ENCODE measurements at places on chromosomes 7 and 10.

GRCh38 chr10:218798-219197 is 83.5 kb downstream of the ZMYND11 start:
- no peak for DNase-seq

DNA sequence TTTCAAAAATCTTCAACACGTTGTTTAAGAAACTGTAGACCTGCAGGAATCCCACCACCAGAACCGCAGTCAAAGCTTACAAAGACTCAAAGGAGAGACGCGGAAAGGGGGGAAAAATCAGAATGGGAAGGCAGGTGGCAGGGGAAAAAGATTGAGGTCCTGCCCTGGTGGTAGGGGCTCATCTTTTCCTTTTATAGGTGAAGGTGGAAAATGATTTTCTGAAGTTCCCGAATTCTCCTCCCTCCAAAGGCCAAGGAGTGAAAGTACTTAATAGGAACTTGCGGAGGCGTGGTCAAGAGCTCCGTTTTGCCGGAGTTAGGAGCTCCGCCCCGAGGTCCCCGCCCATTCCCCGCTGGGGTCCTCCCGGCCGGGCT is 724 bp downstream of the BBIP1 start:
- DNase-seq = peak; percentile 91

DNA sequence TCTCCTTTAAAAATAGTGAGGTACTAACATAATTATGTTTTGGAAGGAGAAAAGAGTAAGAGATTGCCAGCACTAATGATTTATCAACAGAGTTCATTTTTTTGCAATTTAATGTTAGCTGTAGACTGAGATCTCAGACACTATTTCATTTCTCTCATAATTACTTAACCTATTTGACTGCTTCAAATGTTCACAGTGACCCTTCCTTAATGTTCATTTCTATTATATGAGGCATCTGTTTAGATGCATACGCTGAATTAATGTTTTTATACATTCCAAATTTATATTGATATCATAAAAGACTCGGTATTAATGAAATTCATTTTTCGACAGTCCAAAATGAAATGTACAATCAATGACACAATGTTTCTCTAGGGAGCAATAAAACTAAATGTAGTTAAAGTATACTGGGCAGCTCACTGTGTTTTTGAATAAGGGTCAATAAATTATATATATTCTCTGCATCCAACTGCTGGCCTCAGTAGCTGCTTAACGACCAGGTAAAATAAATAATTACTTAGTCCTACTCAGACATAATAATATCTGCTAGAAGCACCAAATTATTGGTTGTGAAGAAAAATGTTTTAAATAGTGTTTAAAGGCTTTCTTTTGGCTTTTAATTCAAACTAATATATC is 373.4 kb downstream of the MAGI2 start:
- DNase-seq = no peak

DNA sequence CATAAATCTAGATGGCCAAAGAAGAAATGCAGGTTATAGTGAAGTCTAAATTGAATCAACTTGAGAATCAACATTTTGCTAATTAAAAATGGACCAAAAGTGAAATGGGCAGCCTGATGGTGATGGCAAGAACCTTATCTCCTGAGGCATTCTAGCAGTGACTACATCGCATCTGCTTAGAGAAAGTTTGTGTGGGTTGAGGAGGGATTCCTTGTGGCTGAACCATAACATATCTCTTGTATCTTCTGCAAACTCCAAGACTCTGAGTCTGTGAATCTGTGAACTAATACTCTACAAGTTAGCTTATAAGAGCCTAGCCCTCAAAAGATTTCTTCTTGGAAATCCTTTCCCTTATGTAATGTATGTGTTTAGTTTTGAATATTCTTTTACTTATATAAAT is 85.6 kb downstream of the PRKG1 start:
- DNase-seq = no peak

DNA sequence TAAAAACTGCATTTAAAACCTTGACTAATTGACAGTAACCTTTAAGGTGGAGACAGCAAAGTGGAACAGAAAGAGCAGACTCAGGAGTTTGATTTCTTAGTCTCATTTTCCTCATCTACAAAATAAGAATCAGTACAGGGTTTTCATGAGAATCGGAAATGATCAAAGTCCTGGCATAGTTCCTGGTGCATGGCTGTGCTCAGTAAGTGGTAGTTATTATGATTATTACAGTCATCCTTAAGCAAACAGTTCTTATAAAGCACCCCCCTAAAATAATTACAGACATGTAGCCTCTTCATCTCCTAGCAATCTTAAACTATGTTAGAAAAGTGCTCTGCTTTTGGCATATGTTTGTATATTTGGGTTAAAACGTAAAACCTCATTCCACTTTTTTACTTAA is 18.0 kb downstream of the NEBL start:
- DNase-seq = no peak

- no peak for DNase-seq
Observed at GRCh38 chr7:129853661-129854268, 99.0 kb downstream of the UBE2H start.

DNA sequence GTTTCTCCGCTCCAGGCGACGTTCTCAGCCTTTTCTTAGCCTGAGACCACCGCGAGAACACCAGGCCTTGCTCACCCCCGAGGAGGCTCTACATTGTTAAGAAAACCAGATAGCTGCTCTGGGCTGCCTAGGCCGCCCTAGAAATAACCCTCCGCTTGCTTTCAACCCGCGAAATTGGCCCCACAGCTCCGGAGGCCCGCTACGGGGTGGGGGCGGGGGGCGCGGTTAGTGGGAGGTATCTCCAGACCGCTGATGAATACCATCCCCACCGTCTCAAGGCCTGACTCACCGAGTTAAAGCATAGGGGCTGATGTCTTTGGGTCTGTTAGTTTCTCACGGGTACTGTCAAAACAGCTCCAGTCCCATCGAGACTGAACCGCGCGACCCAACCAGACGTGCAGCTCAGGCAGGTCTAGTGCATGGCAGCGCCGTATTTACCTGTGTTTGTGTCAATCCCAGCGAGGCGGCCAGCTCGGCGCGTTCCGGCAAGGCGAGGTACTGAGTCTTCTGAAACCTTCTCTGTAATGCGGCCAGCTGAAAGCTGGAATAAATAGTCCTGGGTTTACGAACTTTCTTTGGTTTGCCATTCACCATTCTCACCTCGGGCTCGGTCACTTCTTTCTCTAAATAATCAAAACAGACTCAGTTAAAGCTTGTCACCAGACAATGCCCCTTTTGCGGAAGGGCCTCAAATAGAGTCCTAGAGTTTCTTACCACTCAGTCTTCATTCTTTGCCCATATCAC is 2.7 kb downstream of the DLX5 start:
- DNase-seq = peak; percentile 14

GRCh38 chr10:112151524-112152039 is 32.0 kb downstream of the GPAM start:
- DNase-seq = no peak

All from progenitor cell of endocrine pancreas (in vitro differentiated cells).